KBM-7 (cell line): ENCODE measurements at places on chromosomes 1 and 21.

GRCh38 chr1:35971601-35972000 lies 40.7 kb downstream of the AGO3 start:
- no peak for DNase-seq

- DNase-seq: no peak
These were observed 10.7 kb downstream of the SPEN start for GRCh38 chr1:15858069-15858670.

GRCh38 chr1:47782414-47783166 lies 214.6 kb downstream of the TRABD2B start:
- no peak for DNase-seq

DNA sequence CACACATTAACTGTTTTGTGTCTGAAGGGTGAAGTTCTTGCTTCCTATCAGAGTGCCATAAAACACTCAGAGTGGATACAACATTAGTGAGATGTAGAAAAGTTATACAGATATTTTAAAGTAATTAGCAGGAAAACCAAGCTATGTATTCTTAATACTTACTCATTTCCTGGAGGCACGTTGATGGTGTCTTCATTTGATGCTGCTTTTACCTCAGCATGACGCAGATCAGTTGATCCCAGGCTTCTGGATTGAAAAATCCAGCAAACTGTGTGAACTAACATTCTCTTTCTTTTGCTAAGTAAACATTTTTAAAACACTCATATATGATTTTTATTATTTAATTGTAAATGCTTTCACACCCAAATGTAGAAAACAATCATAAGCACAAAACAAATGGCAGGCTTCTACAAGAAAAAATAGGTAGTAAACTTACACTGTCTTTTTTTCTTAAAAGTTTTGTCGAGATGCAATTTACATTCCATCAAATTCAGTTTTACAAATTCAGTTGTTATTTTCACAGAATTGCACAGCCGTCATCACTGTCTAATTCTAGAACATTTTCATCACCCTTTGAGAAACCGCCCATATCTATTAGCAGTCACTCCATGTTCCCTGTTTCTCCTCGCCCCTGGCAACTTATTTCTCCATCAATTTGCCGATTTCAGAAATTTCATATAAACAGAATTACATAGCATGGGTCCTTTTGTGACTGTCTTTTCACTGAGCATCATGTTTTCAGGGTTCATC lies 198.9 kb downstream of the LRRC7 start:
- no peak for DNase-seq

DNA sequence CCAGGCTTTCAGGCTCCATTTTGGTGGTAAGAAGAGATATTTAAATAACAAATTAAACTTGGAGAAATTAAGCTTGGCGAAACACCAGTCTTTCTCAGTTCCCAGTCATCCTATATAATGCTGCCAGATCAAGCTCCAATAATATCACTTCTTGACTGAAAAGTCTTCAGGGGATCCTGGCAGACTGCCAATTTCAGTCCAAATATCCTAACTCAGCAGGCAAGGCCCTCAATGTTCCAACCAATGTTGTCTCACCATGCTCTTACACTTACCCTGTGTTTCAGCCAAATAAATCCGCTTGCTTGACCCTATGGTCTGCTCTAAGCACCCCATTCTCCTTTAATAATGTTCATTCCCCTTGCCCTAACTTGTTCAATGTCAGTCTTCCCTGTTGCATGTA lies 39.9 kb upstream of the BCL10 start:
- no peak for DNase-seq

DNA sequence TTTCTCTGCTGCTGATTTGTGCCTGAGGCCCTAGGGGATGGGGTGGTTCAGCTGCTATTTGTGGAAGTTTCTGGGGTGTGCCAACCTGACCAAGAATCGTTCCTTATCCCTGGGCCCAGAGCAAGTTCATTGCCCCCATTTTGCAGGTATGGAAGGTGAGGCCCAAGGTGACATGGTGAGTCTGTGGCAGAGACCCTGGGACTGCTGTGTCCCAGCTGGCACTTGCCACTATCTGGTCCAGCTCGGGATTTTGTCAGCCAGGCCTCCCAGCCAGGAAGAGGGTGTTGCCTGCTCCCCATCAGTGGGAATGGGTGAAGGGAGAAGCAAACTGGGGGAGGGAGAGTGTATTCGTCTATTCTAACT lies 18.9 kb upstream of the LRP8 start:
- DNase-seq: no peak

DNA sequence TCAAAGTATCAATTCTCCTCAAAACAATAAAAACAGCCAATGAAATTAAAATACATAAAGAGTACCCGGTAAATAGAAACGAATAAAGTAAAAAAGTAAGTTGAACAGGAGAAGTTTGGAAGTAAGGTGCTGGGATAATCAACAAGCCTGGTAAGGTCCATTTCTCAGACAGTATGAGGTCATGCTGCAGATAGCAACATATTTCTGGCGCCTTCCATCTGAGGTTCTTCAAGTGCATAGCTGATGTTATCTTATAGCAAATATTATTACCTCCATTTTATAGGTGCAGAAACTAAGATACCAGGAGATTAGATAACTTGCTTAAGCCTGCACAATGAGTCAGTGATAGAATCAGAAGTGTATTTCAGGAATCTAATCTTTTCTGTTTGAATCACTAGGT lies 23.7 kb upstream of the CEP350 start:
- DNase-seq: no peak

GRCh38 chr1:89582571-89582970 lies 50.3 kb upstream of the LRRC8C start:
- DNase-seq: no peak

- no peak for DNase-seq
These were observed 14.1 kb upstream of the THEM4 start for GRCh38 chr1:151923422-151923821.

DNA sequence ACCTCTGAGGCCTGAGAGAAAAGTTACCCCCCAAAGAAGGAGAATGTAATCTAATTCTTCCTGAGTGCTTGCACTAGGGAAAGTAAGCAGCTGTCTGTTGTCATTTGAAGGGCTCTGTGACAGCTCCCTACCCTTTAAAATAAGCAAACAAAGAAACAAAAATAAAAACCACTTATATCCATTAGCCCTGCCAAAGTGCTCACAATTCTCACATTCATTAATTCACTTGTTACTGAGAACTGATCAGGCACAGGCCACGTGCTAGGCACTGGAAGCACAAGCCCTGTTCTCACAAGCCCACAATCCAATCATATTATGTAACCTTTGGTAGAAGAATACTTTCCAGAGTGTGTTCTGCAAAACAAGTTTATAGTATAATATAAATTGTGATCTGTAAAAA lies 199.4 kb downstream of the ZC3H11B start:
- no peak for DNase-seq

GRCh38 chr1:50877641-50878040 lies 82.4 kb downstream of the FAF1 start:
- peak; percentile 11 for DNase-seq

- DNase-seq: peak; percentile 77
These were observed 1.4 kb downstream of the NUCKS1 start for GRCh38 chr1:205748403-205749233.

DNA sequence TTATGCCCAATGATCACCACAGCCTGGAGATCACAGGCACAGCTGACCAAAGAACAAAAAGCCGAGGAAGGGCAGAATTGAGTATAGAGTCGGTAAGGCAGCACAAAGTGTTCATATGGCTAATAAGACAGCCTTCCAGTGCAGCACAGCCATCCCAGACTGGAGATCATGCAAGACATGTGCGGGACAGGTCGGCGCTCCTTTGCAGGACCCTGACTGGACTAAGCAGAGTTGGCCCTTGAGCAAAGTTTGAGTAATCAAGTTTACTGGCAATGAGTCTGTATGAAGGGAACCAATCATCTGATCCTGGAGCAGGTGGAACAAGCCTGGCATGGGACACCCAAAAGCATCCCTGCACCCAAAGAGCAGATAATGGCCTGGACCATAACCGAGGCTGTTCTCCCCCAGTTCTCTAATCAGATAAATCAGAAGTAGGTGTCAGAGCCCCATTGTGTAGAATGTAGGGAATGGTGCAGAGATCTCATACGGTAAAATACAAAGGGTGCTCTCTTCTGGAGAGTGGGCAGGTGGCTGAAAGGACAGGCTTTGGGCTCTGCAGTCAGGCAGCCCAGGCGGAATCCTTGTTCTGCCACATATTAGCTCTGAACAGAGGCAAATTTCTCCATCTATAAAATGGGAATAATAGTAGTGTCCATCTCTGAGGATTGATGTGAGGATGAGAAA lies 10.7 kb upstream of the DNASE2B start:
- peak; percentile 46 for DNase-seq

- no peak for DNase-seq
These were observed 37.8 kb upstream of the DOCK7 start for GRCh38 chr1:62726011-62726442.

- no peak for DNase-seq
These were observed 11.6 kb downstream of the CAMK2N1 start for GRCh38 chr1:20474333-20474975.

- DNase-seq: no peak
These were observed 105.2 kb downstream of the TSEN15 start for GRCh38 chr1:184156521-184157393.

GRCh38 chr1:202762019-202762418 lies 46.2 kb downstream of the KDM5B start:
- no peak for DNase-seq

DNA sequence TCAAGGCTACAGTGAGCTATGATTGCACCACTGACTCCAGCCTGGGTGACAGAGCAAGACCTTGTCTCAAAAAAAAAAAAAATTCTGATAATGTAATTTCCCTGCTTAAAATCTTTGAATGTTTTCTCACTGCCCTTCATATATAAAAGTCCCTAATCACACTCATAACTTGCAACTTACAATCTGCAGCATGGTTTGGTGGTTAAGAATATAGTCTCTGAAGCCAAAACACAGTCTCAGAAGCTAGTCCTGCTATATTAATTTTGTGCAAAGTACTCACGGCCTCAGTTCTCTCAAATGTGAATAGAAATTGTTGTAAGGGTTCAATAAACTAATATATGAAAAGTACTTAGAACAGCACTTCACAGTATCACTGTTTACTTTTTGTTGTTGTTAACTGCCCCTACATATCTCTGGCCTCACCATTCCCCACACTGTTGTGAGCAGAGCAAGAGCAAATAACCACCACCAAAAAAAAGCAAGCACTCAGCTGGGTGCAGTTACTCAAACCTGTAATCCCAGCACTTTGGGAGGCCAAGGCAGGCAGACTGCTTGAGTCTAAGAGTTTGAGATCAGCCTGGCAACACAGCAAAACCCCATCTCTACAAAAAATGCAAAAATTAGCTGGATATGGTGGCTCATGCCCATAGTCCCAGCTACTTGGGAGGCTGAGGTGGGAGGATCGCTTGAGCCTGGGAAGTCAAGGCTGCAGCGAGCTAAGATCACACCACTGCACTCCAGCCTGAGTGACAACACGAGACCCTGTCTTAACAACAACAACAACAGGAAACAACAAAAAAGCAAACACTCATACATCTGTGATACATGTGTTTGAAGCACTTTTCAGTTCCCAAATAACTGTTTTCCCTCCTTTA lies 22.4 kb downstream of the ASH1L start:
- no peak for DNase-seq

DNA sequence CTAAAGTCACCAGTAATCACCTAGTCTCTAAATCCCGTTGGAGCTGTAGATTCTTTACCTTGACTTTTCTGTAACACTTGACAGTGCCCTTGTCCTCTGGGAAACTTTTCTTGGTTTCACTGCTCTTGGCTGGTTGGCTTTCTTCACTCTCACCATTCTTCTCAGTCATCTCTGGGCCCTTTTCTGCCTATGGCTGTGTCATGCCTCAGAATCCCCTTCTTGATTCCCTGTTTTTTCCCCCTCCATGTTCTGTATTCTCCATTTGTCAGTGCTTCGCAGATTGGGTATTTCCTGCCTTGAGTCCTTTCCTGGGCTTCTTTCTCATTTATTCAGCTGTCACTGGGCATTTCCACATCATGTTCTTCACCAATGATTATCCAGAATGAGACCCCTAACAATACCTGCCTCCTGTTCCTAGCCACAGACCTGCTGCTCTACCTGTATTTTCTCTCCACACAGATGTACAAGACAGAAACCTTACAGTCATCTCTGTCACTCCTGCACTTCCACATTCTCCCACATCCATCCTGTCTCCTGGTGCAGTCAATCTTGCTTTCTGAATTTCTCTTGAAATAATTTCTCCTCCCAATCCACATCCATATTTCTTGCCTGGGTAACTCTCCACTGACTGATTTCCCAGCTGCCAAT lies 14.7 kb downstream of the UCK2 start:
- no peak for DNase-seq

DNA sequence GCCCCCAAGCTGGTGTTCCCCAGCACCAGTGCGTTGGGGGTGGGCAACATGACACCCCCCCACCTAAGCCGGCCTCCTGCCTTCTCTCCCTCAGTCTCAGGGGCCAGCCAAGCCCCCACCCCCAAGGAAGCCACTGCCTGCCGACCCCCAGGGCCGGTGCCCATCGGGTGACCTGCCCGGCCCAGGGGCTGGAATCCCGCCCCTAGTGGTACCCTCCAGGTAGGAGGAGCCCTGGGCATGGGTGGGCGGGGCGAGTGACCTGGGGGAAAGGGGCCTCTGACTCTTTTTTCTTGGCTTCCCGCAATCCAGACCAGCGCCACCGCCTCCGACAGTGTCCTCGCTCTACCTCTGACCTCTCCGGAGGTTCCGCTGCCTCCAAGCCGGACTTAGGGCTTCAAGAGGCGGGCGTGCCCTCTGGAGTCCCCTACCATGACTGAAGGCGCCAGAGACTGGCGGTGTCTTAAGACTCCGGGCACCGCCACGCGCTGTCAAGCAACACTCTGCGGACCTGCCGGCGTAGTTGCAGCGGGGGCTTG lies 1.3 kb upstream of the EFNA4 start:
- DNase-seq: no peak

DNA sequence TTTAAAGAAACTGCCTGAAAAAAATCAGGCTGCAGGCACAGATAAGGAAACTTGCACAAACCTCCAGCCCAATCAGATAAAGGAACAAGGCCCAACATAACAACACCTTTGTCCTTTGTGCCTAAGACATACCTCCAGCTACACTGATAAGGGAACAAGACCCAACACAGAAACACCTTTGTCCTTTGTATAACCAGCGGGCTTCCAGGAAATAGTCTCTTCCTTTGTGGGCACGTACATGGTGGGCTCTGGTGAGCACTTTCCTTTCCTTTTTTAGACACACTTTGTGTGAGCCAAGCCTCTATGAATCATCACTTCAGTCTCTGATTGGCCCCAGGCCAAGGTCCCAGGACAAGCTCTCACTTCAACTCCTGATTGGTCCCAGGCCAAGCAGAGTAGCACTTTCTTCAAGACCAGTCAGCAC lies 23.6 kb downstream of the ZNF670 start:
- peak; percentile 31 for DNase-seq

- no peak for DNase-seq
These were observed 1.3 kb downstream of the S1PR1 start for GRCh38 chr1:101238031-101238628.

GRCh38 chr1:201015551-201016091 lies 7.9 kb downstream of the KIF21B start:
- peak; percentile 54 for DNase-seq

- peak; percentile 63 for DNase-seq
These were observed 48.2 kb upstream of the TNFSF4 start for GRCh38 chr1:173255214-173255813.

GRCh38 chr1:12166834-12167492 lies at the start of gene TNFRSF1B:
Gene TNFRSF1B (plus strand): TSS chr1:12166991. CDS start chr1:12167092, 101 bp downstream.
- DNase-seq: peak; percentile 74
